ENCODE measurements at places on chromosomes 3 and 15.

DNA sequence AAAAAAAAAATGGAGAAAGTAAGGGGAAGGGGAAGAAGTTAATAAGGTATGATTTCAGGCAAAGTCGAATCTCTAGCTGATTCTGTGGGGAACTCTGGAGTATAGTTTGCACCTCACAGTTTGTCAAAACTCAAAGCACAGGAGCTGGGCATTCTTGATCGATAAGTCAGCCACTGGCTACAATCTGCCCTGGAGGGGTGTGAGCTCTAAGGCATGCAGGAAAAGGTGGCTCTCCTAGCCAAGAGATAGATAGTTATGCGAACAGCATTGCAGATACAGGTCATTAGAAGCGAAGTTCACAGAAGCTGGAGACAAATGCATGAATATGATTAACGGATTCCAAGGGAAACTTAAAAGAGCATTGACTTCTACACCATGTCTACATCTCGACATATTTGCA lies 952.6 kb downstream of the AGBL1 start:
- no peak for DNase-seq

GRCh38 chr3:78785004-78785403 lies 982.8 kb downstream of the ROBO1 start:
- no peak for DNase-seq

- DNase-seq = no peak
Measured at GRCh38 chr15:99944131-99944530, 210.9 kb upstream of the LYSMD4 start.

DNA sequence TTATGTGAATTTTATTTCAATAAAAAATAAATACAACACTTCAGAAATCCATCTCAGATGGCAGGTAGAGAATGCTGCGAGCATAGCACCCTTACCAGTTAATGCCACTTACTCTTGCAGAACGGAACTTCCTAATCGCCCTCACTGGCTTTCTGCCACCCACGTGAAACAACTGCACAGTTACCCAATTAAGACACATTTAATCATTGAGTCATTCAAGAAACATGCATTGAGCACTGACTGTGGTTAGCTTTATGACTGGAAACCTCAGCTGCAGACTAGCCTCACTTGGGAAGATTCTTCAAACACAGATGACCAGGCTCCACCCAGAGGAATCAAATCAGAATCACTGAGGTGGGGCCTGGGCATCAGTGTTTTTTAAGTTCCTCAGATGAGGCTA lies 5.6 kb upstream of the MFGE8 start:
- DNase-seq = peak; percentile 94

GRCh38 chr15:71357321-71357732 lies 242.1 kb downstream of the THSD4 start:
- no peak for DNase-seq

- DNase-seq = no peak
Measured at GRCh38 chr3:130897316-130897715, 3.4 kb downstream of the ATP2C1 start.

DNA sequence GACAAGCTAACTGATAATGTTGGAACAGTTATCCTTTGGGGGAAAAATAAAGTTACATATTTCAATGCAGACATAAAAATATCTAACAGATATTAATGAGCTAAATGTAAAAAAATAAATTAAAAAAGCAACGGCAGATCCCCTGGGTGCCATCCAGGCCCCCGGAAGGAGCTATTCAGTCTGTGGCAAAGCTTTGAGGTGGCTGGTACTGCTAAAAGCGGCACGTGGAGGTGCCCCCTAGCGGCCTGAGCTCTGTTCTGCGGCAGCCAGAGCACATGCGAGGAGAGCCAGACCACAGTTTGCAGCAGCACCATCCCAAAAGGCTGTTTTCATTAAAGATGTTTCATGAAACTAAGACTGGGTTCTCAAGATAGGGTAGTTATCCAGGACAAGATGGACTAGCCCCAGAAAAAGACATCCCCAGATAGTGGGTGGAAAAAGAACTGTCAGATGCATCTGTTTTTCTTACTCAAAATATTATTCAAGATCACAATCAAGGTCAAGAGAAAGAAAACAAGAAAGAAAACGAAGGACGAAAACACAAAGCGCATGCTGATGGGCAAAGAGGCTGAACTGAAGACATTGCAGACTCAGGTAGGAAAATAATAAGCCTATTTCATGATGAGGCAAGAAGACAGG lies 18.7 kb downstream of the AP3S2 start:
- peak; percentile 85 for DNase-seq

DNA sequence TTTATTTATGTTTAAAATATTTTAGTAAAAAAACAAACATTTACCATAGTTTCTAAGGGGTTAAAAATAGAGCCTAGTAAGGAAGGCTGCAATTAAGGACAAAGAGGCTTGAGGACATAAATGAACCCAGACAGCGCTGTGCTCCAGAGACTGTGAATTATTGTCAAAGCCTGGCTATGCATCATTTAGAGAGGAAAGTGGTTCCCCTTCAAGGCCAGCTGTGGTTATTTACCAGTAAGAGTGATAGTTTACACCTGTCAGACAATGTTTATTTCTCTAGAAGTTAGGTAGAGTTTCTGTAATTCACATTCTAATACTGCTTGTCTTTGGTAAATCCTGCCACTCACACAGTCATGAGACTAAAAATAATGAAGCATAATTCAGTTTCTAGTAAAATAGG lies 32.4 kb upstream of the PIK3R4 start:
- no peak for DNase-seq

- no peak for DNase-seq
Measured at GRCh38 chr15:76366714-76367113, 30.1 kb downstream of the ISL2 start.

DNA sequence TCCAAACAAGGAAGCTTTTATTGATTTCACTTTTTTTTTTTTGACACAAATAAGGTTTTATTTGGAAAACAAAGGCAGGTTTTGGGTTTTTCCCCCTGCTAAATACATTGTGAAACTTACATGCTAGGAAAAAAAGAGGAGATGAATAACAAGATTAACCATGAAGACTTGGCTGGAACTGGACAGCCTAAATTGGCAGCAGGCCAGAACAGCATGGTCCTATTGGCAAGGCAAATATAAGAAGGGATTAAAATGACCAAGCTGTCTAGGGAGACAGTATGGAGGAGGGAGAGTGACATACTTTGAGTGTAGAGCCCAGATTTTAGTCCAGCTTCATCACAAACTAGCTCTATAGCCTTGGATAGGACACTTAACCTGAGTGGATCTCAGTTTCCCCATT lies 63.9 kb upstream of the BBX start:
- no peak for DNase-seq

DNA sequence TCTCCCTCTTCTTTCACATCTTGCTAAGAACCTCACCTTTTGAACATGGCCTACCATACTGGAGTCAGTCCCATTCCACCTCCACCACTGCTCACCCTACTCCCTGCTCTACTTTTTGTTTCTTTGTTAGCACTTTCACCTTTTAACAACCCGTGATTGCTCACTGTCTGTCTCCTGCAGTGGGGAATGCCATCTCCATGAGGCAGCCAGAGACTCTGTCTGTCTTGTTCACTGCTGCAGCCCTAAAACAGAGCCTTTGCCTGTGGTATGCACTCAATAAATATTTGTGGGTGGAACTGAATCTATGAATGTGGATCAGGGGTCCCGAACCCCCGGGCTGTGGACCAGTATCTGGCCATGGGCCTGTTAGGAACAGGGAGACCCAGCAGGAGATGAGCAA lies 16.5 kb upstream of the TLE3 start:
- DNase-seq = no peak

DNA sequence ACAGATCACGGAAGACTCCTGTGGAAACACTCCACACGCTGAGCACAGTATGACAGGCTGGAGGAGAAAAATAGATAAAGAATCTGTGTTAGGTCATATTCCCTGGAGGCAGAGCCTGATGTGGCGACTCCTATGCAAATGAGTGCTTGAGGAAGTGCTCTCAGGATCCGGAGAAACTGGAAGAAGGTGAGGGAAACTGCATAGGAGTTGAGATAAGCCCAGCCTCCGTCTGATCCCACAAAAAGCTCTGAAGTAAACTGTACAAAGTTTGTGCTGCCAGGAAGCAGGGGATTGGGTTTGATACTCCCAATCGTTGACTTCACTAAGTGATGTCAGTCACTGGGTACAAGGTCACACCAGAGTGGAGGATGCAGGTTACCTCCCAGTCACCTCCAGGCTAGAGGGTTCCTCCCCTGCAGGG lies 33.4 kb downstream of the OSBPL10 start:
- no peak for DNase-seq

DNA sequence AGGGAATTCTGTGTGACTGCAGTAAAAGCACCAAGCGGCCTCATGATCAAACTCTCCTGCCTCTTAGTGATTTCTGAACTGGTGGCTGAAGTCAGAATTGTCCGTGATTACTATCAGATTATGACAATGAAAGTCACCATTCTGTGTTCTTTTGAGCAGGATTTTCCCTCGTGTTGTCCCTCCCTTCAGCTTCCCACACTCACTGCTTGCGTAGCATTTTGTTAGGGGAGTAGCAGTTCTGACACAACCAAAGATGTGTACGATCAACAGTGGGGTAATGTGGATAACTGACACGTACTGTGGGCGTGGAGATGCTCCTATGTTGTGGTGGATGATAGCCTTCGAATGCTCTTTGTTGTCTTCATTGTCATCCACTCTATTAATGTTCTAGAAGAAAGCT lies 67.8 kb upstream of the ICE2 start:
- no peak for DNase-seq

DNA sequence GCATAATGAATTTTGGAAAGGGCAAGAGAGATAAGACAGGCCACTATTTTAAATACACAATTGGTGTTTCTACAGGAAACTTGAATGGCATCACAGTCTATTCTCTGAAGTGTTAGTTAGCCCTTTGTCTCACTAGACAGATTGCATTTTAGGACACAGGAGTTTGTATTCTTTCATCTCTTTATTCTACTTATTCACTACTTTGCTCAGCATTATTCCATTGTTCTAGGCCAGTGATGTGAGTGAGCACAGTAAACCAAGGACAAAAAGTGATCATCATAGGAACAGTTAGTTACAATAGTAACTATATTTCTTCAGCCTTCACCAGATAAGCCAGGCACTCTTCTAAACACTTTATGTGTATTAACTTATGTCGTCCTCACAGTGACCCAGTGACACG lies 150.2 kb upstream of the SLCO3A1 start:
- no peak for DNase-seq

GRCh38 chr3:82178291-82178690 lies 416.8 kb upstream of the GBE1 start:
- no peak for DNase-seq

DNA sequence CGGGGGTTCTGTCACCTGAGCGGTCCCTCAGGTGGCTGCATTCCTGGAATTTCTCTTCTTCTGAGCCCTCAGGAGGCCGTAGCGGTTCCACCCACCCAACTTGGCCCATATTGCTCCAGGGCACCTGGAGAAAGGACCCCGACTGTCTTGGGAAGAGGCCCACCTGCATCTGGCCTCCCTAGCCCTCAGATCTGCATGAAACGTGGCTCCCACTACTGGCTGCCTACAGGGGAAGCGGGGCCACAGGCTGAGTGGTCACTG lies 9.9 kb upstream of the ANPEP start:
- DNase-seq = no peak

DNA sequence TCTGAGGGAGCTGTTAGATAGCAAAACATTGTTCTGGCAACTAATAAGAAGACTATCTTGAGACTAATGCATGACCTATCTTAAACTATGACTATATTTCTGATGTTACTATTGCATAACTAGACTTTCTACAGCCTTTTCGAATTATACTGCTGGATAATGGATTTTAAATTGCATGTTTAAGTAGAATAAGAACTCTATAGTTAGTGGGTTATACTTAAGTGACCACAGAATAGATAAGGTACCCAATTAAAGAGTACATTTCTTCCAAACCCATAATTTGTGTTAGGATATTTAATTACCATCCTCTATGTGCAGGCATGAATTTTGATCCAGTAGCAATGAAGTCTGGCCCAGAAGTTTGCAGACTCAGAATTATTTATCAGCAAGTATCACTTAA lies 44.6 kb upstream of the SPPL2A start:
- DNase-seq = no peak

DNA sequence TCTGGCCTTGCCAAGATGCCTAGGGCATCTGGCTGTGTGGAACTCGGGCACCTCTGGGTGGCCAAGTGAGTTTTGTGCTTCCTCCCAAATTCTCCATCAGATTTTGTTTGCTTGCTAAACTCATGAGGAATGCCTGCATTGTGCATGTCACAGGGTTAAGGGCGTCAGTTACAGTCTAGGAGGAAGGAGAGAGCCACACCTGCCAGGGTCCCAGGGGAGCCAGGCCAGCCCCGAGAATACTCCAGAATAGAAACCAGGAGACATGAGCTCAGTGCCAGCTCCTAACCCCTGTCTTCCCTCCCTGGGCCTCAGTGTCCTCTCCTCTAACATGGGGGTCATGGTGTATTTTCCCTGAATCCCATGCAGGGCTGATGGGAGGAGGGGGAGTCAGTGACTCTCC lies 22.0 kb upstream of the SKOR1 start:
- no peak for DNase-seq

GRCh38 chr3:195692354-195692685 lies 28.5 kb upstream of the MUC20 start:
- no peak for DNase-seq

- no peak for DNase-seq
Measured at GRCh38 chr3:188661806-188662205, 507.8 kb downstream of the LPP start.

GRCh38 chr3:70556056-70556455 lies 243.6 kb upstream of the MDFIC2 start:
- no peak for DNase-seq

GRCh38 chr3:186088335-186088734 lies 20.6 kb downstream of the ETV5 start:
- no peak for DNase-seq

DNA sequence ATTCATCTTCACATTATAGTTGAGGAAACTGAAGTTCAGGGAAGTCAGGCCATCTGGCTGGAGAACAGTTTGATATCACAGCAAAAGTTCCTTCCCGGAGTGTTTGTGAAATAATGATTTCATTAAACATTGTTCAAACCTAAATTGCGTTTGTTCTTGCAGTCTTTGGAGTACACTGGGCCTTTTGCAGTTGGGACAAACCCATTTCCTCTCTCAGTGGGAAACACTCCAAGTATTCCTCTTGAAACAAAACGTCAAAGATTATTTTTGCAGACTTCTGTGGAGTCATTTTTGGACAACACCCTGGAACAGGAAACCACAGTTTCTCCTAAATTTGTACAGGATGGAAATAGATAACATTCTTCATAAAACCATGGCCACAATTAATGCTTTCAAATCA lies 287.5 kb downstream of the PTPRG start:
- no peak for DNase-seq

GRCh38 chr3:126746395-126747177 lies 42.5 kb downstream of the CHCHD6 start:
- no peak for DNase-seq

- DNase-seq = no peak
Measured at GRCh38 chr15:80367094-80367493, 37.1 kb upstream of the ARNT2 start.

GRCh38 chr3:146968204-146968651 lies 363.1 kb upstream of the PLSCR5 start:
- DNase-seq = no peak

- no peak for DNase-seq
Measured at GRCh38 chr3:133014325-133014724, 23.9 kb upstream of the TMEM108 start.
